Epithelial cell of prostate (primary cell): ENCODE measurements at places on chromosomes 11 and 22.

DNA sequence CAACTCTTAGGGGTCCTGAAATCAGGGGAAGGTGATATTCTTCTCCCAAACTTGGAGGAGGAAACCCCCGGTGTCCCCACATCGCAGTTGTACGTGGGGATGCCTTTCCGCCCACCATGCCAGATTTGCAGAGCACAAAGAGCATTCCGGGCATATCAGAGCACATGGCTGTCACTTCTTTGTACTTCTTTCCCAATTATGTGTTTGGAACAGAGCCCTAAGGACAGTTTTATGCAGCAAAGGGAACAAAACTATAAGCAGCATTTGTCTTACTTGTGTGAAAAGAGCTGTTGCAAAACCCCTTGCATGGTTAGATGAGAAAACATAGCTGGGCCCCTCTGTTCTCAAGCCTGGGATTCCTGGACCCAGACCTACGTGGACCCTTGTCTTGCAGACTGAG is 41.2 kb downstream of the NTM start:
- DNase-seq = no peak

DNA sequence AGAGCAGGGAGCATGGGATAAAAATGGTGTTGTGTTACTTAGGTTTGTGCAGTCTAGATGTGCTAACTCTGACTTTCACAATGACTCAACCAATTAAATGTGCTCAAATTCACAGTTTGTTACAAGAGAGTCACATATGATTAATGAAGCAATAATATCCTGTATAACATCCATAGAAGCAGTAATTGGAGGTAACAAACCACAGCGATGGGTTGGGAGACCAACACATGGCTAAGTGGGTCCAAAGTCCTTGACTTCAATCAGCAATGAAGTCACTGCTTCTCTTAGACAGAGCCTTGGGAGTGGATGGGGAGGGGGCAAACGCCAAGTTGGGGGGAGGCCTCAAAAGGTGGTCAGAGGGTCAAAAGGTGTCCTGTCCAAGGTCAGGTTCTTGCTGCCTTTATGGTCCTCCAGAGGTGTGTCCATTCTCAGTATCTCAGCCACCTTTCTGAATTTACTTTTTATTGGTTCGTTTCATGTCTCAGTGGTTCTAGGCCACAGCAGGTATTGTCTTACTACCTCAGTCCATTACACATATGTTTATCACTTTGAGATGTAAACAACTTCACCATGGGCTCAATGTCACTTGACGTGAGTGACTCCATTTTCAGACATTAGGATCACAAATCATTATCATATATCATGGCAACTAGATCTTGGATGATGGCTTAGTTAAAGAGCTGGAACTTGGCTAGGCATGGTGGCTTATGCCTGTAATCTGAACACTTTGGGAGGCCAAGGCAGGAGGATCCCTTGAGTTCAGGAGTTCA is 32.4 kb downstream of the SLN start:
- DNase-seq = no peak

- no peak for DNase-seq
Measured at GRCh38 chr11:113587308-113587739, 112.1 kb upstream of the DRD2 start.

DNA sequence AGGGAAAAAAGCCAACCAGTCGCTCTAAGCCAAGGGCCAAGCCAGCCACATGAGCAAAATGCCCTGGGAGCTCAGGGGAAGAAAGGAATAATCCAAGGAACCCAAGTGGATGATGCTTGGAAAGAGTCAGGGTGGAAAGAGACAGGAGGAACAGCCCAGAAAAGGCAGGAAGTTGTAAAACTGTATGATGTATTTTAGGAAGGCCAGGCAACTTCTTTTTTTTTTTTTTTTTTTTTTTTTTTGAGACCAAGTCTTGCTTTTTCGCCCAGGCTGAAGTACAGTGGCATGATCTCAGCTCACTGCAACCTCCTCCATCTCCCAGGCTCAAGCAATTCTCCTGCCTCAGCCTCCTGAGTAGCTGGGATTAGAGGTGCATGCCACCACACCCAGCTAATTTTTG is 1.6 kb downstream of the LGALS12 start:
- DNase-seq = no peak

DNA sequence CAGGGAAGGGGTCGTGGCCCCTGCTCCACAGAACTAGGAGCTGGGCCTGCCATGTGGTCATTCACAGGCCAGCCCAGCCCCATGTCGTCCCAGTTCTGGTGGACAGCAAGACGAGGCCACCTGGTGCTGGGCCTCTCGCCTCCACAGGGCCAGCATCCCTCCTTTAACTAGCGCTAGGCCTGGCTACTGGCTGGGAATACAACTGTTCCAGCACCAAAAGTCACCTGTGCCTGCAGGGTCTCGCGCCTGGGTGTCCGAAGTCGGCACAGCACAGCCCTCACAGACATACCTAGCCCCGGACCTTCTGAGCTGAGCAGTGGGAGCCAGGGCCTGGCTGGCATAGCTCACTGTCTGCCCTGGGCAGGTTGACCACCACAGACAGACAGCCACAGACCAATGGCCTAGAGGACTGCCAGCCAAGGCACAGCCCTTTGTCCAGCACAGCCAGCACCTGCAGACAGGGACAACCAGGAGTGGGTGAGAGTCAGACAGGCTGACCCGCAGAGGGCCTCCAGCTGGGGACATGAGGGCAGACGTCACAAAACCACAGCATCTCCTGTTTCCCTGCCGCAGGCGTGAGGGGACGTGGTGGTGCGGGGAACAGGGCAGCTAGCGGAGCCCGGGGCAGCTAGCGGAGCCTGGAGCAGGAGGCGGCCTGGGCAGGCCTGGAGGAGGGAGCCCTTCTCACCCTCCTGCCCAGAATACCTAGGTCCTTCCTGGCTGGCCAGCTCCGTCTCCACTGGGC is 27.2 kb upstream of the TH start:
- DNase-seq = no peak

DNA sequence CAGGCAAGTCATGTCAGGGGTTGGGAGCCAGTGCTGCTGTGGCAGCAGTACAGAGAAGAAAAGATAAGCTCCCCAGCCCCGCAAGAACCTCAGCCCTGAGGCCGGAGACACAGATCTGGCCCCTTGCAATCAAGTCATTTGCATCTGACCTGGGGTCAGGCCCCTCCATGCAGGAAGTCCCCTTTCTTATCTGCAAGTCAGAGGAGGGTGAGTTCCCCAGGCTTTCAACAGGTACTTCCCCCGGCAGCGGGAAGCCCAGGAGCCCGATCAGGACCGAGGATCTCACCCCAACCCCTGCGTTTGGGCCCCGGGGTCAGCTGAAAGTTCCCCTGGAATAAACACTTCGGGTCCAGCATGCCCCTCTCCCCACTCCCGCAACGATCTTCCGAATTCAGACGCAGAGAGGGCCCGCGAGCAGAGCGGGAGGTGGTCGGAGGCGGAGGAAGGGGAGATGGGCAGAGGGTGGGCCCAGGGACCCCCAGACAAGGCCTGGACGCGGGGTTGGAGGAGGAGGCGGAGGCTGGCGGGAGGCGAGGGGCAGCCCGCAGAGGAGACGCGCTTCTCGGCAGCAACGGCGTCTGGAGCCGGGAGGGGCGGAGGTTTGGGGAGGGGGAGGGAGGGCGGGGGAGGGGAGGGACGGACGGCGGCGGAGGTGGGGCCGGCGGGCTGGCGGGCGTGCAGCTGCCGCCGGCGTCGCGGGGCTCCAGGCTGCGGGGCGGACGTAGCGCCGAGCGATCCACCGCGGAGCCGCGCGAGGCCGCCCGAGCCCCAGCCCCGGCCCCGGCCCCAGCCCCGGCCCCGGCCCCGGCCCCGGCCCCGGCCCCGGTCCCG is at the start of gene TSPAN18:
Gene TSPAN18, plus strand, starts transcription at position 680 of the 831 bp plus-strand sequence. CDS start 179,455 bp downstream, outside the sequence.
- DNase-seq = no peak

DNA sequence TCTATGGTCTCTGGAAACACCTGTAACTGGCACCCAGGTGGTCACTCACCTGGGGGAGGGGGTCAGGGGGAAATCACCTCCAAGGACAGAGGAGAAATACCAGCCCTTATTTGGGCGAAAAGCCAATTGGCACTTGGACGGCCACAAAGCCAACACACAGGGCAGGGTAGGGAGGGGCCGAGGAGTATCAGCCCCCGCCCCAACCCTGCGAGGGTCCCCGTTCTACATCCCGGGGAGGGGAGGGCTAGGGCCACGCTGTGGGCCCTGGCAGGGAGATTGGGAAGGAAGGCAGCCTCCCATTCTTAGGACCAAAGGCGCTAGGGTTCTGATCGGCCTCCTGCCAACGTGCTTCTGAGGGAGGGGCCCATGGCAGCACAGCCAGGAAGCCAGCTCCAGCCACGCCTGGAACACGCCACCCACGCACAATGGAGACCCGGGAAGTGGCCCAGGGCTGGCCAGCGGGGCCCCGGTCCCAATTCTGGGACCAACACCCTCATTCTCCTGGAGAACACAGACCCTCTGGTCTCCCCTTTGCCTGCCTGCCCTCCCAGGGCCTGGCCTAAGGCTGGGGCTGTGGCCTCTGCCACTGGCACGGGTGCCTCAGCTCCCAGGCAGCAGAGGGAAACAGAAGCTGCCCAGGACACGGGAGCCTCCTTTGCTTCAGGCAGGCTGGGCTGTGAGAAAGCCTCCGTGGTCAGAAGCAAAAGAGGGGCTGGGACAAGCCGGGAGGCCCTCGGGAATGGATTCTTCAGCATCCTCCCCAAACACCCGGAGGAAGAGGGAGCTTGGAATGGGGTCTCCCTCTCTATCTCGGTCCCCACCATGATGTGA is 7.4 kb downstream of the CBX6 start:
- no peak for DNase-seq

GRCh38 chr11:117217141-117218084 is 14.5 kb downstream of the PCSK7 start:
- DNase-seq = no peak

GRCh38 chr11:86803136-86804045 is 3.0 kb downstream of the PRSS23 start:
- no peak for DNase-seq

DNA sequence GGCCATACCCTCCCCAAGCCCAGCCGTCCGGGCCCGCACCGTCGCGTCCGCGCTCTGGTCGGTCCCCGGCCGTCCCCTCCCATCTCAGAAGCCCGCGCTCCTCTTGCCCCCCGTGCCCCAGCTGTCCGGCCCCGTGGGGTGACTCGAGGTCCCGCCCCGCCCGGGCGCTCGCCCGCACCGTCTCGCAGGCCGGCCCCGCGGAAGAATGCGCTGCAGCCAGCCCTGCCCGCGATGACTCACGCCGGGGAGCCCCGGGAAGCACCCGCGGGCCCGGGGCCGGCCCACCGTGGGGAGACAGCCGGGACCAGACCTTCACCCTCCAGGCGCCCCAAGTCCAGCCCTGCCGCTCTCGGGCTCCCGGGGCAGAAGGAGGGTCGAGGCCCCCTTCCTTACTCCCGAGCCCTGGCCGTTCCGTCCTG is 320 bp upstream of the PHLDA2 start:
- no peak for DNase-seq

GRCh38 chr22:37557321-37558001 is 2.8 kb upstream of the CDC42EP1 start:
- no peak for DNase-seq

DNA sequence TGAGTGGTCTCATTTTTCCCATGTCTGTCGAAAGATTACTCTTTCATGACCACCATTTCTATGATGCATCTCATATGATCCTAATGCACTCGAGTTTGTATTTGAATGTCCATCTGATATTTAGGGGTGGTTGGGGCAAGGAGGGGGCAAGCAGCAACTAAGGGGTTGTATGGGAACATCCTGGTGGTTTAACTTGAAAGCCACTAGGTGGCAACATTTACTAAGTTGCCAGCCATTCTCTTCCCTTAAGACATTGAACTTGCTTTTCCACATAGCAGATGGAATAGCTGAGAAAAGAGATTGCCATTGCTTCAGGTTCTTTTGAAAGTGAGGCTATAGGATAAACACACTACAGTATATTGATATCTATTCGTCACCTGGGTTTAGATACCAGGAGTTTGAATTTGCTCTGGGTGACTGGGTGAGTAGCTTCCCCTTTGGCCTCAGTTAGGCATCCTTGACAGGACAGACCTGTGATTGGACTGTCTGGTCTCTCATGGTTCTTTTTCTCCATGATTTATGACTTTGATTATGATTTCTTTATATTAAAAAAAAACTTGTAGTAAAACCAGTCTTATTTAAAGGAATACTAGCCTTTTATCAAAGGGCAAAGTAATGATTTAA is 32.4 kb downstream of the NF2 start:
- no peak for DNase-seq

DNA sequence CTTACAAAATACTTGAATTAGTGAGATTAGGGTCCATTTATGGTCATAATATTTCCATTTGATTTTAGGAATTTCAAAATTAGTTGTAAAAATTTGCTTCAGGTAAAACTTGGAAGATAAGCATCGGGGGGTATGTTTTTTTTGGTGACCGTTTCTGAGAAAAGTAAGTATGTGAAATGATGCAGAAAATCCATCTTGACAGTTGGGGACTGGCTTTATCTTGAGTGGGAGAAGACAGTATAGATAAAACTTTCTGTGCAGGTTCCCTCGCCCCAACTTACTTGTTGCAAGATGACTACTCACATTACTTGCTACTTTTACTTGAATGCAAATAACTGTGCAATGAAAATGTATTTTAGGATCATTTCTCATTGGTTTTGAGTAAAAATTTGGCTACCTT is 49.5 kb downstream of the DNAJC24 start:
- DNase-seq = no peak

GRCh38 chr11:109957000-109957399 is 136.2 kb upstream of the ZC3H12C start:
- DNase-seq = no peak

- no peak for DNase-seq
Measured at GRCh38 chr22:26394777-26395176, 34.3 kb upstream of the ASPHD2 start.

GRCh38 chr11:82906236-82906635 is 4.7 kb downstream of the DDIAS start:
- DNase-seq = no peak

DNA sequence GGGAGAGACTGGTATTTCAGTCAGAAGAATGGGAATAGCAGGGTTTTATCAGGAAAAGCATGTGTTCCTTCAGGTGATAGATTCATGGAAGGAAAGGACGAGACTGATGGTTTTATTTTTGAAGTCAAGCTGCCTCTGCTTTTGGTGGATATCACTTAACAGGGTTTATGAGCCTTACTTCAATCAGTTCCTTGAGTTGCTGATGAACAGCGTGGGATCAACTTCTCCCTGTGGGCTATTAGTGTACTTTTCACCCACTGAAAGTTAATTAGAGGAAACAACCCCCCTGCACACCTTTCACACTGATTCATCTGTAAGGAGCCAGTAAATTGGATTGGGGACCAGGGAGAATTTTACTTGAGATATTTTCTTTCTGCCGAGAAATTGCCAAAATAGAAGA is 479.0 kb downstream of the NELL1 start:
- no peak for DNase-seq

DNA sequence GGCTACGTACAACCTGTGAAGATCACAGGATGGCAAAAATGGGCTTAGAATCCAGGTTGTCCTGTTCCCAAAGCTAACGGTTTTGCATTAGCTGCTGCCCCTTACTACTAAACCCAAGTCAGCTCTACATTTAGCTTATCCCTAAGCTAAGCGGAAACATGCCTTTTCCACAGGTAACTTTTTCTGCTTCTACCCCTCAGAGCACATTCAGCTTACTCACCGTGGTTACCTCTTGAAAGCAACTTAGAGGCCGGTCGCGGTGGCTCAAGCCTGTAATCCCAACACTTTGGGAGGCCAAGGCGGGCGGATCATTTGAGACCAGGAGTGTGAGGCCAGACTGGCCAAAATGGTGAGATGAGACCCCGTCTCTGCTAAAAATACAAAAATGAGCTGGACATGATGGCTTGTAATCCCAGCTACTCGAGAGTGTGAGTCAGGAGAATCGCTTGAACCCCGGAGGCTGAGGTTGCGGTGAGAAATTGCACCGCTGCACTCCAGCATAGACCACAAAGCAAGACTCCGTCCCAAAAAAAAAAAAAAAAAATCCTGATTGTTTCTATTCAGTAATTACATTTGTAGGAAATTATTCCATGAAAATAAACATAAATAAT is 790 bp upstream of the TMEM41B start:
- DNase-seq = no peak
